ENCODE measurements at places on chromosomes 6 and 20.

- DNase-seq, result peak; percentile 63
These were observed 8.7 kb upstream of the CCR6 start for GRCh38 chr6:167113935-167114910.

- no peak for DNase-seq
These were observed 3.6 kb upstream of the HSP90AB1 start for GRCh38 chr6:44243345-44243744.

DNA sequence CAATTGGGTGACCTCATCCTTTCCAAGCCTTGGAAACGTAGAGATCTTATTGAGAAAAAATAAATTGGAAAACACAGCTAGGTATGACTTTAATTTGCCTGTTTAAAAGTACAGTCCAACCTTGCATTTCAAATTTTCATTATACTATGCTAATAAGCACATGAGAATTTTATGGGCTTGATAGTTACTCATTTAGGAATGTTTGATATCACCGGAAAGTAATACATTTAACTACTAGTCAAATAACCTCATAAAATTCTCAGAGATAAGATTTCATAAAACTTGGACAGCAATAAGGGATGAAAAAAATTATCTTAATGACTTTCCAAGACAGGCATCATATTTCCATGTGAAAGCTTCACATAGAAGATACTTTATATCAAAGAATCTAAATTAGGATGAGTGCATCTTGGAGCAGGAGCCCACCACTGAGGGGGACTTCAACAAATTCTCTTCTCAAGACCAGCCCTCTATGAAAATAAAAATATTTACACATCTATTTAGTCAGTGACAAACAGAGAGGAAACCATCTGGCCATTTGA lies 236.3 kb downstream of the EPHA7 start:
- DNase-seq, result no peak

DNA sequence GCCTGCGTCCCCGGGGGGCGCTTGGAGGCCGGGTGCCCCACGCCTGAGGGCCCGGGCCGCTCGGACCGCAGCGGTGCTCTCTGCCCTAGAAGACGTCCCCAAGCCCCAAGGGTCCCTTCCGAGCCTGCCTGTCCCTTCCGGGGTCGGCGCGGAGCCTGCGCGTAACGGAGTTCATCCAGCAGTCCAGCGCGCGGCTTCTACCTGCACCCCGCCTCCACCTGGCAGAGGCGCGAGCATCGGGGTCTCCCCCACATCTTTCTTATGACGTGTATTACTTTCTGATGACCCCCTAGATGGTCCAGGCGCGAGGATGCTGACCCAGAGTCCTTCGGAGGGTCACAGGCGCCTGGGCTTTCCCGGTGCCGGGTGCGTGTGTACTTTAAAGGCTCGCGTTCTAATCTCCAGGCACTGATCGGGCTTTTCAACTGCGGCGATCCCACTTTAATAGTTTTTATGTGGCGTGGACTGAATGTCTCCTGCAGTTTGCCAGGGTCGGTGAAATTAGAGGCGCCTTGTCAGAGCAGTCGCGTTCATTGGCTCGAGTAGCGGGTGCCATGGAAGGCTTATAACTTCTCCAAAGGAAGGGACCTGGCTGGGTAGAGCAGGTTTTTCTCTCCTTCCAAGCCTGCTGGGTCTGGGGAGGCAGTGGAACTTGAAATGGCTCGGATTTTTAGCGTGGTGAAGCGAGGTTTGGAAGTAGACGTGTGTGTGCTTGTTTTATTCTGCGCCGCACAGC lies 912 bp downstream of the EYA4 start:
- DNase-seq, result no peak

GRCh38 chr20:433300-433975 lies 25.3 kb downstream of the RBCK1 start:
- peak; percentile 67 for DNase-seq

GRCh38 chr6:112253498-112253840 lies 898 bp downstream of the LAMA4 start:
- DNase-seq, result no peak
